ENCODE measurements at places on chromosomes 5 and 9. TPM values are rescaled to one million over a fixed set of nuclear protein-coding genes. Genes with fewer than 3 reads are reported as not detected.

The PRRX2 gene
- polyA plus RNA-seq: 137 TPM

The COL15A1 gene
- 8.8 TPM for polyA plus RNA-seq

DNA sequence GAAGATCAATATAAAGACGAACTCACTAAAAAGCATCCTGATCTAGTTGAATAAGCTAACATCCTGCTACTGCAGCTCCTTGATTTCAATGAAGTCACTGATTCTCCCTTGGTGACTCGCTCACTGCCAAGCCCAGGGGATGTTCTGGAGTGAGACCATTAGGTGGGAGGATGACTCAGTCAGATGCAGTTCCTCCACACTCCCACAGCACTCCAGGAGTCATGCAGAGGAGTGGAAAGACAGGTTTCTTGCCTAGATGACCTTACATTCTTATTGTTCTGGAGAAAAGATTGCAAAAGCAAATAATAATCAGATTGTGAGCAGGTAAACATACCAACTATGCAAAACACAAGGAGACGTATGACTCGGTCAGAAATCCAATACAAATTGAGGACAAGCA, 15.3 kb downstream of the GCNT4 start:
- DNase-seq: peak; percentile 93

The ZNF608 gene
- 1.4 TPM for polyA plus RNA-seq

- DNase-seq: no peak
These were observed 156.1 kb downstream of the TTC39B start for GRCh38 chr9:15150939-15151338.

Measured in GM23248 (cell line).